Activated naive CD4-positive, alpha-beta T cell treated with anti-CD3 and anti-CD28 coated beads, Interleukin-2, amount 10 ng/mL, durations not matched to agents 5 hours and 36 hours (primary cell): ENCODE measurements at places on chromosomes 1 and 21. TPM values are rescaled to one million over a fixed set of nuclear protein-coding genes. Genes with fewer than 3 reads are reported as not detected.

The VAV3 gene
- total RNA-seq = 2.7 TPM

The FMO4 gene
- 1.3 TPM for total RNA-seq

The TUFT1 gene
- 1.8 TPM for total RNA-seq

The TMEM52 gene
- not detected for total RNA-seq

The CAMK1G gene
- not detected for total RNA-seq

The NTRK1 gene
- total RNA-seq = 2.2 TPM

The HDAC1 gene
- total RNA-seq = 194 TPM

The KRTAP19-3 gene
- not detected for total RNA-seq

The OXCT2 gene
- not detected for total RNA-seq

The SPRR4 gene
- total RNA-seq = not detected

The HNRNPCL4 gene
- total RNA-seq = not detected

The SPRR3 gene
- not detected for total RNA-seq

The IQGAP3 gene
- 24.6 TPM for total RNA-seq

The IRF6 gene
- total RNA-seq = 0.86 TPM

The OR2AK2 gene
- not detected for total RNA-seq

The C1orf185 gene
- total RNA-seq = not detected

The CLDN17 gene
- not detected for total RNA-seq

The LCE1D gene
- total RNA-seq = not detected

The RGS8 gene
- not detected for total RNA-seq

The BCL2L15 gene
- total RNA-seq = 3.7 TPM

The SPRR2E gene
- not detected for total RNA-seq

The CD1E gene
- total RNA-seq = not detected

The CBR3 gene
- total RNA-seq = 25.7 TPM

The RNU1-3 gene
- total RNA-seq = 1,658 TPM

The SDC3 gene
- total RNA-seq = 0.15 TPM

The GJA9 gene
- not detected for total RNA-seq

The PRRX1 gene
- total RNA-seq = not detected

The KCNK2 gene
- not detected for total RNA-seq

The FOXO6 gene
- not detected for total RNA-seq
